Stimulated activated CD4-positive, alpha-beta T cell treated with anti-CD3 and anti-CD28 coated beads, Interleukin-4, amount 100 ng/mL, for 48 hours (primary cell): ENCODE measurements at places on chromosomes 5 and 9.

GRCh38 chr5:146107901-146108300, 2.5 kb upstream of the PLAC8L1 start:
- DNase-seq, result no peak

DNA sequence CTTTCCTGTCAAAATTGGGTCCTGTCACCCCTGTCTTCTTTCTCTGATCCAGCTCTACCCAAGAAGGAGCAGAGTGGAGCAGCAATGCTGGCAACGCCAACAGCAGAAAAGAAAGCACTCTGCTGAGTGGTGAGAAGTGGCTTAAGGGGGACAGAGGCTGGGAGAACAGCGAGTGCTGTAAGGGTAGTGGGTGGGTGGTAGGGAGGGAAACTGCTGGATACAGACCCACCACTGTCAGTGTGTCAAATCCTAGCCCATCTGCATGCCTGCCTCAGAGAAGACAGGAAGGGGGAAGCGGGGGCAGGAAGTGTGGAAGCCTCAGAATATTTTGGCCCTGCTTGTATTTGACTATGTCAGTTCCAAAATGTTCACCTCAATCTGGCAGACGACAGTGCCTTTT, 170.4 kb upstream of the MAST4 start:
- DNase-seq, result no peak

- DNase-seq, result no peak
Measured at GRCh38 chr9:8668751-8669150, 869.2 kb upstream of the DMAC1 start.

DNA sequence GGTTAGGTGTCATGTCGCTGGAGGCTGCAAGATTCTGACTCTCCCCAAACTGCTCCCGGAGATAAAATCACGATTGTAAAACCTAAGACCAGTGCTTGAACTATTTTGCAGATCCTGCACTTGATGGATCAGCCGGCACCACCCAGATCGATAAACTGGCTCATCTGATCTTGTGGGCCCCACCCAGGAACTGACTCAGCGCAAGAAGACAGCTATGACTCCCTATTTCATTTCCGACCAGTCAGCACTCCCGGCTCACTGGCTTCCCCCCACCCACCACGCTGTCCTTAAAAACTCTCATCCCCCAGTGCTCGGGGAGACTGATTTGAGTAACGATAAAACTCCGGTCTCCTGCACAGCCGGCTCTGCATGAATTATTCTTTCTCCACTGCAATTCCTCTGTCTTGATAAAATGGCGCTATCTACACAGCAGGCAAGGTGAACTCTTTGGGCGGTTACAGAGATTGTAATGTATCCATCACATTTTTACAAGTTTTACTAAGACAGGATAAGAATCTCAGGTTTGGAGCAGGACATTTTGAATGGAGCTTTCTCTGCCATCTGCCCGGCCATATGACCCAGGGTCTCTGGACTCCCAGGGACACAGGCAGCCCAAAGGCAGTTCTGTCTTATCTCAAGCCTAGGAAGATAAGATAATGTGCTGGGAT, 10.6 kb upstream of the PPP1R26 start:
- DNase-seq, result peak; percentile 31

DNA sequence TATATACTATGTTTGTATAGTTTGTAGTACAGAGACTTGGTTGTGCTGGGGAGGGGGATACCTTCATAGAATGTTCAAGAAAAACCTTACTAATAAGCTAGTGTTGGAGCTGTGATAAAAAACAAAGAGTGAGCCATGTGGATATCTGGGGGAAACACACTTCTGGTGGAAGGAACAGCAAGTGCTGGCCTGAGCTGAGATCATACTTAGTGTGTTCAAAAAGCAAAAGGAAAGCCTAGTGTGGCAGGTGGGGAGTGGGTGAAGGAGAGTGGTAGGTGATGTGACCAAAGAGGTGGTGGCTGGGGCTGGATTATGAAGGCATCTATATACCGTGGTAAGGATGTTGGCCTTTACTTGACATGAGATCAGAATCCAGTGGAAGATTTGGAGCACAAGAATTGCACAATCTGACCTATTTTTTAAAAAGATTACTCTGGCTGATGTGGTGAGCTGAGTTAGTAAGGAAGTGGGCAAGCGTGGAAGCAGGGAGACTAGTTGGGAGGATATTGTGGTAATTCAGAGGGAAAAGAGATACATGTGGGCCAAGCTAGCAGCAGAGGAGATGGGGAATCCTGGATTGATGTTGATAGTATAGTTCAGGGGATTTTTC, 26.6 kb downstream of the PALM2AKAP2 start:
- DNase-seq, result no peak

DNA sequence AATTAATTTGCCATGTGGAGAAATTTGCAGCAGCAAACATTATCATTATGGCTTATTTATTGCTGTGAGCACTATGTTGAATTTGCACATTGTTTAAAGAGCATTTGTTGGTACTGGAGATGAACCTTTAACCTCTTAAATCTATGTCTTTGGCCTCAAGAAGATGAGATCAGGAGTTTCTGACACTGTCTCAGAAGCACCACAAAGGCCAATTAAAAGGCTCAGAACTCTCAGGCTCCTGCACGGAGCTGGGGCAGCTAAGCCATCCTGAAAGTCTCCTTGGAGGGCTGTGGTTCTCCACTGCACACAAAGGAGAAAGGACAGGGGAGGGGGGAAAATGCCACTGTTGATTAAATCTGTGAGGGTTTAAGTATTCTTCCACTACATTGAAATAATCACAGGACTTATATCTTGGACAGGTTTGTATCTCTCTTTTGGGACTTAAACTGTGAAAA, 33.1 kb downstream of the ZNF366 start:
- DNase-seq, result no peak

DNA sequence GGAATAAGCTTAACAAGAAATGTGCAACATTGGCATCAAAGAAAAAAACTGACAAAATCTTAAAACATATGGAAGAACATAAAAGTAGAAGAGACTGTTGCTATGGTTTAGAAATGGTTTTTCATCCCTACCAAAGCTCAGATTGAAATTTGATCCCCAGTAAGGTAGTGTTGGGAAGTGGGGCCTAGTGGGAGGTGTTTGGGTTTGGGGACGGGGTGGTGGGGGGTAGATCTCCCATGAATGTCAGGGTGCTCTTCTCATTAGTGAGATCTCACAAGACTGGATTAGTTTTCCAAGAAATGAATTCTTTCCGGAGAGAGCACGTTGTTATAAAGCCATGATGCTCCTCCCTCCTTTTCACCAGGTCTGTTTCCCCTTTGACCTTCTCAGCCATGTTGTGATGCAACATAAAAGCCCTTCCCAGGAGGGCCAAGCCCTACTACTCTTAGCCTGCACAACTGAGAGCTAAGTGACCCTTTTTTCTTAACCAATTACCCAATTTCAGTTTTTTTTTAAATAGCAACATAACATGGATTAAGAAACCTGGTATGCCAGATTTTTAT, 10.6 kb downstream of the TMEM167A start:
- no peak for DNase-seq

DNA sequence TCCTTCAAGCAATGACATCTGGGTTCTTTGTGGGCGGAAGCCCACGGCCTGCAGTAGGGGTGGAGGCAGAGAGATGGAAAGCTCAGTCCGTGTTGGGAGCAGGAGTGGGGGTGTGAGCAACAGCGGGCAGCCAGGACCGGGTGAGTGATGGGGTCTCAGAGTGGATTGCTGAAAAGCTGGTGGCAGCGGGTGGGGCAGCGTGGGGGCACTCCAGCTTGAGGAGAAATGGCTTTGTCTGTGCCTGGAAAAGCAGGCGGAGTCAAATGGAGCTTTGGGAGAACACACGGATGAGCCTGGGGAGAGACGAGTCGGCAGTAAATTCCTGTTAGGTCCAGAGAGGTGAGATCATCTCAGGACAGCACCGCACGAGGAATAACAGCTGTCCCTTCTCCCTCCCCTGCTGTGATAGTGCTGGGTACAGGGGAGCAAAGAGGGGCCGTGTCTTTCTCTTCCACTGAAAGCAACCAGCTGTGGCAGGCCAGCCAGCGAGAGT, 42.1 kb downstream of the CACNA1B start:
- no peak for DNase-seq

DNA sequence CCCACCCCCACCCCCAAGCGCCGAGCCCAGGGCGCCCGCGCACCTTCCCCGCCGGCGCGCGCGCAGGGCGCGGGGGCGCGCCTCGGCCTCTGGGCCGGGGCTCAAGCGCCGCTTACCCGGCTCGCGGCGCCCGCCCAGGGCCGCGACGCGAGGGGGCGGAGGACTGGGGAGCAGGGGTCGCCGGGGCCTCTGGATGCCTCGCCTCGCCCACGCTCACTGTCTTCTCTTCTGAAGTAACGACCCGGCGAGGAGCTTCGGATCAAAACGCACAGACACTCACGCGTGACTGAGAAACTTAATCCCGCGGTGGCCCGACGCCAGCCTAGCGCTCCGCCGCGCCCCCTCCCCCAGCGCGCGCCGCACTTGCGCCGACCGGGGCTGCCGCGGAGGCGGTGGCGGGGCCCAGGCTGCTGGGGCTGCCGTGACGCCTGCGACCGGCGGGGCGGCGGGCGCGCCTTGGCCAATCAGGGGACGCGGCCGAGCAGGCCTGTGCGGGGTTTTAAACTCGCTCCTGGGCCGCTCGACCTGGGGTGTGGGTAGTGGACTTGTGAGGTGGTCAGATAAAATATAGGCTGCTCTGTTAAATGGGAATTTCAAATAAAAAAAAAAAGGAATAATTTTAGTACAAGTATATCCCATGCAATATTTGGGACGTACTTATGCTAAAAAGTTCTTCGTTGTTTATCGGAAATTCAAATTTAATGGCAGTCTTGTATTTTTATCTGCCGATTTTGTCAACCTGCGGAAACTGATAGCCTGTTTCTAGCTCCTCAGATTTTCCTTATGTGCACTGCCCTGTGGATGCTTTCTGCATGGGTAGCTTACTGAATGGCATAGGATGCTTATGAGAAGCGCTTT, at the start of gene MPDZ:
Gene MPDZ (minus strand): TSS at position 409 of the 858 bp plus-strand sequence. CDS start 29,377 bp downstream, outside the sequence.
- no peak for DNase-seq

DNA sequence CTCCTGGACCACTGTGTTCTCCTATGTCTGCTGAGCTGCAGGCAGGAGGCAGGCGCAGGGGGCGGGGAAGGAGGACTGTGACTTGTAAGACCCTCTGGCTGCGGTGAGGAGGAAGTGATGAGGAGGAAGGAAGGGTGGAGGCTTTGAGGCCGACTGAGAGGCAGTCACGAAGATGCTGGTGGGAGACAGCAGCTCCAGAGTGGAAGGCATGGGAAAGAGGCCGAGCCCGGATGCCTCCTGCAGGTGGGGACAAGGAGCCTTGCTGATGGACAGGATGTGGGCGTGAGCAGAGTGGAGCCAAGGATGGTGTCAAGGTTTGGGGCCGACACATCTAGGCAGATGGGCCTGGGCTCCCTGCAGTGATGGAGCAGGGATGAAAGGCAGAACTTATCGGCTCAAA, 74.3 kb upstream of the ICE1 start:
- DNase-seq, result no peak

- no peak for DNase-seq
Measured at GRCh38 chr5:178502401-178503100, 87.6 kb downstream of the COL23A1 start.

DNA sequence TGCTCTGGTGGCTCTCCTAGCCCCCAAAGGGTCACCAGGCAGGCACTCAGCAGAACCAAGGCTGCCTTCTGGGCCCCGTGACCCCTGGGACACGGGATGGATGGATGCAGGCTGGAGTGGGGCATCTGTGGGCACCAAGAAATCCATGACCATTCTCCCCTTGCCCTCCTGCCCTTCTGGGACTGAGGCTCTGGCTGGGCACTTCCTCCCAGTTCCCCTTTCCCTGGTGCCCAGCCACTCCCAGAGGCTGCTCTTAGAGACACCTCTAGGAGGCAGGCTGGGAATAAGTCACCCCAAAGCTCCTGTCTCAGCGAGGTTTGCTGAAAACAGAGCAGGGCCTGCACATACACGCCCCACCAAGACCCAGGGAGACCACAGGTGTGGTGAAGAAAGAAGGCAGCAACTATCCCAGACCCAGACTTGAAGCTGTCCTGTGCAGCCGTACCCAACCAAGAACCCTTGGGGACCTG, 943 bp downstream of the STING1 start:
- no peak for DNase-seq

DNA sequence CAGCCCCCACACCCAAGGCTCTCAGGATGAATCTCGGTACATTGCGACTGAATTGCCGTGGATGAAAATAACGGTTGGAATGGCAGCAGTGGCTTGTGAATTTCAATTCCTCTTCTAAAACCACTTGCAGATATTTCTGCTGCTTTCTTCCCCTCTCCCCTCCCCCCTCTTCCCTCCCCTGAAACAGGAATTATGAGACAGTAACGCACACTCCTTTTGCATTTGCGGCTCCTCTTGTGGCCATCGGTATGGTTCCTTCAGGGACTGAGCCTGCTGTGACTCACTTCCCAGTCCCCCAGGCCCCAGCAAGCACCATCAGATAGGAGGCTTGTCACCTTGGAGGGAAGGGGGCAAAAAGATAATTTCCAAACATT, 9.7 kb downstream of the DCANP1 start:
- DNase-seq, result no peak

DNA sequence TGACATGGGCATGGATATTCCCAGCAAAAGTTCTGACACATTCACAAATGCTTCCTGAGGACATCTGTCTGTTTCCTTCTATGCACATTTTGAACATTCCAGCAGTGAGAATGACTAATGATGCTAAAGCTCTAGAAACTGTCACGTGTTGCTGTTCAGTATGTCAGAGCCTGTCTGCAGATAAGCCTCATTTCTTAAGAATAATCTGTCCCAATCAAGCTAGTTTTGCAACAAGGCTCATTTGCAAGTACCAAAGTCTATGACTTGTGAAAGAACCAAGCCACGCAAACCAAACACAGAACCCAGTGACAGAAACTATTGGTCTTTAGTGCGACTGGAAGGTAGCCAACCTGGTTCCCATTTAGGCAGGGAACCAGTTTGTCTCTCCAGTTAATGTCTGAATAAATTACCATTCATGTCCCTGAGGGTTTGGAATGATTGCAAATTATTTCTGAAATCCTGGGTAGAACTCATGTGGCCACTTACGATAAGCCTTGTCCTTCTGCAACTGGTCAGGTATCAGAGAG, 178.5 kb downstream of the C9orf152 start:
- DNase-seq, result no peak

DNA sequence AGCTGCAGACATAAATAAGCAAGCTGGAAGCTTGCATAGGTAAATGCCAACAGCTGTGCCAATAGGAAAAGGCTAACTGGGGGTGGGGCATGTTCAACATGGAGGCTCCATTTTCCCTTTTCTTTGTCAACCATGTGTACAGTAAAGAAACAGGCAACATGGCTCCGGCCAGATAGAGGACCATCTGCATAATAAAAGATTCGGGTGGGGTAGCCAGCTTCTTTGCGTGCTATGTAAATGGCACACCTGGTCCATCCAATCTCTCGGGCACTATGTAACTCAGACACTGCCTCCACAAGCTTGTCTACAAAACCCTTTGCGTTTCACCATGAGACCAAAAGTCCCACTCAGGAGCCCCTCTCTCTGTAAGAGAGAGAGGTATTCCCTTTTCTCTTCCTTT, 41.7 kb upstream of the DENND4C start:
- no peak for DNase-seq

DNA sequence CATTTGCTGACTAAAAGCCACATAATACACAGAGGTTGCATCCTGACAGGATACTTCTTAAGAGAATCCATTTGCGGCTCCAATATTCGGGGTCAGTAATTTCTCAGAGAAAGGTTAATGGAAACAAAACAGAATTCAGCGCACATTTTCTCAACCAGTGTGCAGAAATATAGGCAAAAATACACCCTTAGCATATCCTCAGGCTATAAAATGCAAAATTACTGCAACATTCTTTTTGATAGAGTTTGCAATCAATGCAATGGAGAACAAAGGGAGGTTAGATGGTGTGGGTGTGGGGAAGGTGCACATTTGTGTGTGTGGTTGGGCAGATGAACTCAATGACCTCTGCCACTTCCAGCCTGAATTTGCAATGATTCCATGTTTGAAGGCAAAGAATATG, 35.4 kb upstream of the ACO1 start:
- no peak for DNase-seq

GRCh38 chr9:107484117-107484723, 5.3 kb downstream of the KLF4 start:
- no peak for DNase-seq
